ENCODE measurements at places on chromosomes 2 and 18.
A peak's percentile ranks its signal among the peaks of the same experiment; 100 is the strongest.

- DNase-seq, result no peak
Measured at GRCh38 chr2:45361666-45362065, 249.4 kb downstream of the SRBD1 start.

DNA sequence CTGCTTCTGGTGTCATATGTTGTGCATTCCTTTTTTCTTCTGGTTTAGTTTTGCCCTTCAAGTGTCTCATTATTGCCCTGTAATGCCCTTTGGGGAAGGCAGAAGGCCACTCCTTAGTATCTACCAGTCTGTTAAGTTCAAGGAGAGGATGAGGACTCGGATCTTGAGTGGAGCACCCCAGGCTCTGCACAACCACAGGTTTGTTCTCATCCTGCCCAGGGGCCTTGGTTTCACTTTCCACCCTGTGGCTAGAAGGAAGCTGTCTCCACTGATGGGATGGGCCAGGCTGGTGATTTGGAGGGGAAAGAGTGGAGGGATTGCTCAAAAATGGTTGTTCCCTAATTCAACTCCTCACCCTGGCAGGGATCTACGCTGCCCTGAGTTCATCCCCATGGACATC lies 30.2 kb upstream of the RAB11FIP5 start:
- no peak for DNase-seq

GRCh38 chr2:174027956-174028355 lies 62.8 kb upstream of the SP3 start:
- no peak for DNase-seq

GRCh38 chr18:55240978-55241377 lies 281.7 kb upstream of the CCDC68 start:
- no peak for DNase-seq

DNA sequence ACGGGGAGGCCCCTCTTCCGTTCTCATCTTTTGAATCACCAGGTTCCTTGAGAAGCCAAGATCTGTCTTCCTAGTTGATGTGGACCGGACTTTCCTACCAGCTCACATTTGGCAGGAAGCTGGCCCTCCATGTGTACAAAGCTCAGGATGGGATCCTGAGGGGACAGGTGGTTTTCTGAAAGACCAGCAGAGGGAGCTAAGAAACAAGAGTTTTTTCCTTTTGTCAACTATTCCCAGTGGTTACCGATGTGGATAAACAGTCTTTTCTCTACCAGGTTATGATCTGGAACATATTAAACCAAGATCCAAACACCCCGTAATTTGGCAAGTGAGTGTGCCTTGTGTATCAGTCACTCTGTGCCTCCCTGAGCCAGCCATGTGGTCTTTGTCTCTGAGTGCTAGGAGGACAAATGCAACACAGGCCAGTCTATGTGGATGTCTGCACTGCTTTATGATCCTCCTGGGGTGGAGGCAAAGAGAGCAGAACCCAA lies 25.1 kb upstream of the ARHGAP25 start:
- peak; percentile 57 for DNase-seq

GRCh38 chr18:21134895-21135294 lies 23.3 kb upstream of the ROCK1 start:
- DNase-seq, result no peak

GRCh38 chr2:47386551-47386950 lies 16.4 kb upstream of the MSH2 start:
- no peak for DNase-seq

DNA sequence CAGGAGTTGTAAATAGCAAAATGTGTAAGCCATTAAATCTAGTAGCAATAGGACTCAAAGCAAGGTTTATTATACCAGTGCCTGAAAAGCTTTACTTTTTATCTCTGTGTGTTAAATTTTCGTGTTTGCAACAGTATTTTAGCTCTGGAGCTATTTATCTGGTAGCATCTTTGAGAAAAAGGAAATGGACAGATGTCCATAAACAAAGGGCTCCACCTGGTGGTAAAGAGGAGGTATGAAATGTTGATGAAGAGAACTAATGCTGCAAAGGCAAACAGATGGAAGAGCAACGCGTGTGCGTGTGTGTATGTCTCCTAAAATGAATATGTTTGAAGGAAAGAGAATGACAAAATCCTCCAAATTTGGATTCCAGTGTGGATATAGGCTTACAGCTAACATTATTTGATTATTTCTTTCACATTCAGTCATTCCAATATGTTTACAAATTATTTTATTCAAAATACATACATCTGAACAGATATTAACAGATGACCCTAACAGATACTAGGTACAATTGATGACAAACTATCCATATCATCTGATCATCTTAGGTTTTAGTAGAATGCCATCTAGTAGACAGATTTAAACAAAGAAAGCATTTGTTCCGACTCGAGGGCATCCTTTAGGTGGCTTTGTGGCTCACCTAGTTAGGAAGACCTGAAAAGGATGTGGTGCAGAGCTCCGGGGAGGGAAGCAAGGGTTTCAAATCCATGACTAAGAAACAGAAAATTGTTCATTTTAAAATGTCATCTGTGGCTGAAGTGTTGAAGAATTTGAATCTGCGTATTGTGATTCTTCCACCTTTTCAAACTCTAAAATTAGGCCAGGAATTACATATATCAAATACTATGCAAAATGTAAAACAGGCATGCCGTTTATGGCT lies 383.3 kb downstream of the MTX2 start:
- peak; percentile 62 for DNase-seq

GRCh38 chr2:56224316-56224715 lies 40.5 kb downstream of the CCDC85A start:
- no peak for DNase-seq

GRCh38 chr18:23719634-23720201 lies 30.5 kb downstream of the LAMA3 start:
- peak; percentile 94 for DNase-seq

DNA sequence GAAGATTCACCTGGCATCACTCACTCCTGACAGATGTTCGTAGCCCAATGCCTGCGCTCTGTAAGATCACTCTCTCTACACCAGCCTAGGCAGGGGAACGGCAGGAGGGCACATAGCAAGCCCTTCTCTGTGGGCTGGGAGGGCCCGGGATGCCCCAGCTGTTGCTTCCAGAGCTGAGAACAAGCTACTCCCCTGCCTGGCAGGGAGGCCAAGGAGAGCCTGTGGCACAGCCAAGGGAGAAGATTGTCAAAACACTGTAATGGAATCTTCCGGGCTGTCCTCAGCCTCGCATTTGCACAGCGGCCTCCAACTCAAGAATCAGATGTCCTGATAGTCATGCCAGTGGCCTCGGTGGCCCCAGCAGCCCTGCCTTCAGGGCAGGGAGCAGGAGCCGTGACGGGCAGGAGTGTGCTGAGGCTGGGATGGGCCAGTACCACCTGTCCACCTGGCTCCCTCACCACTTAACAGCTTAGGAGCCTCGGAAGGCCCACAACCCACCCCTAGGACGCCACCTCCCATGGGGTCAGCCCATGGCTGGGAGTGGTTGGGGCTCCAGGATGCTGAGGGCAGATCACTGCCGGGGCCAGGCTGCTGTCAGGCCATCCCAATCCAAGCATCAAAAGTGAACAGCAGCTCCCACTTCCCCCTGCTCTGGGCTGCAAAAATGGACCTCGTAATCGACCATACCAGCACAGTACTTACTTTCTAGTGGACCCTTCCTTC lies 21.9 kb upstream of the SLC35F6 start:
- no peak for DNase-seq

GRCh38 chr2:159912580-159912979 lies 114.6 kb upstream of the CD302 start:
- DNase-seq, result no peak

DNA sequence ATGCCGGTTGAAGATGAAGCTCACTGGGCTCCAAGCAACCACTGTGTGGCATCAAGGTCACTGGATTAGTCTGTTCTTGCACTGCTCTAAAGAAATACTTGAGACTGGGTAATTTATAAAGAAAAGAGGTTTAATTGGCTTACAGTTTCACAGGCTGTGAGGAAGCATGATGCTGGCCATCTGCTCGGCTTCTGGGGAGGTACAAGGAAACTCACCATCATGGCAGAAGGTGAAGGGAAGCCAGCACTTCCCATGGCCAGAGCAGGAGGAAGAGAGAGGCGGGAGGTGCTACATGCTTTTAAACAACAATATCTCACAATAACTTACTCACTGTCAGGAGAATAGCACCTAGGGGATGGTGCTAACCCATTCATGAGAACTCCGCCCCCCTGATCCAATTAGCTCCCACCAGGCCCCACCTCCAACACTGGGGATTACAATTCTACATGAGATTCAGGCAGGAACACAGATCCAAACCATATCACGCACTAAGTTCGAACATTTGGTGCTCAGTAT lies 109.7 kb upstream of the MGAT5 start:
- no peak for DNase-seq

DNA sequence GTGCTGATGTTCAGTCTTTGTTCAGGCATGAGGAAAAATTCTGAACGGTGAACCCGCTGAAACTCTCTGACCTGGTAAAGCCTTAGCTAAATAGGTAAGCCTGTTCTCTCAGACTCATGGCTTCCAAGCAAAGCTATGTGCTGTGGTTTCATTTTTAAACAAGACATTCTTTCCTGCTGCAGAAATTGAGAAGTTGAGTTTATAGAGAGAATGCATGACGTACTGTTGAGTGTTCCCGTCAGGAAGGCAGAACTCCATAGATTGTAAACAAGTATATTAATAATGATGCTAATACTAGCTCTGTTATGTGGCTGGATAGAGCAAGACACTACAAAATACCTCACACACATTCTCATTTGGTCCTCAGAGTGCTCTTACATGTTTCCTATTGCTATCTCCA lies 424.0 kb upstream of the CRIM1 start:
- no peak for DNase-seq

GRCh38 chr2:203648273-203648672 lies 58.2 kb upstream of the CD28 start:
- DNase-seq, result no peak

- no peak for DNase-seq
Measured at GRCh38 chr2:238142382-238143205, 4.1 kb downstream of the KLHL30 start.

Data from H4 (cell line).